ENCODE measurements at places on chromosomes 6 and 20.
A peak's percentile ranks its signal among the peaks of the same experiment; 100 is the strongest.

DNA sequence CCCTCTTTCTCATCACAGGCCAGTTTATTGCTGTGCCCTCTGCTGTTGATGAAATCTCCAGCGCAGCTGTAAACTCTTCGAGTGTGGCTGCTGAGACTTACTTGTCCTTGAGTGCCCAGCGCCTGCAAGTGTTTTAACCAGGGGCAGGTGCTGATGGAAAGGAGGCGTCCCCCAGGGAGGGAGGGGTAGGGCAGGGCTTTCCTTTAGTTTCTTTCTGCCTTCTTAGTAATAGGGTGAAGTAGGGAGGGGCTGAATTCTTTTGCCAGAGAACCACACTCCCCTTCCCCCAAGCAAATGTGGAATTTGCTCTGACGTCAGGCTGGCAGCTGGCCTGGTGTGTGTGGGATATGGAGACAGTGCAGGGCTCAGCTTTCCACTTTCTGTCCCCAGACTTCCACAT is 61.2 kb downstream of the IGF2R start:
- DNase-seq = peak; percentile 94

DNA sequence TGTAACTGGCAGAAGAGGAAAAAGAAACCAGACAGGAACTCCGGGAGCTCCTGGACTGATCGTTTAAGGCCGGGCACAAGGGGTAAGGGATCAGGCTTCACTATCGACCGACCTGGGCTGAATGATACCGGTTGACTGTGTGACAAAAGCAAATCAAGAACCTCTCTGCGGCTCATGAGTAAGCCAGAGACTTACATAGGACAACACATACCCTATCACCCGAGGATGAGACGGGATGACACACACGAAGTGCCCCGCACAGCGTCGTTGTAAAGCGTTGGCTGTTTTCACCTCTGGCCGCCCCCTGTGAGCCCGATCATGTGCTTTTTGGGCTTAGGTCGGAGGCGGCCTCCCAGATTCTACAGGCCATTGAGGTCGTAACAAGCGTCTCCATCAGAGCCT is 695 bp upstream of the TGIF2 start:
- DNase-seq = no peak

GRCh38 chr20:41379551-41379950 is 12.9 kb upstream of the EMILIN3 start:
- DNase-seq = no peak

DNA sequence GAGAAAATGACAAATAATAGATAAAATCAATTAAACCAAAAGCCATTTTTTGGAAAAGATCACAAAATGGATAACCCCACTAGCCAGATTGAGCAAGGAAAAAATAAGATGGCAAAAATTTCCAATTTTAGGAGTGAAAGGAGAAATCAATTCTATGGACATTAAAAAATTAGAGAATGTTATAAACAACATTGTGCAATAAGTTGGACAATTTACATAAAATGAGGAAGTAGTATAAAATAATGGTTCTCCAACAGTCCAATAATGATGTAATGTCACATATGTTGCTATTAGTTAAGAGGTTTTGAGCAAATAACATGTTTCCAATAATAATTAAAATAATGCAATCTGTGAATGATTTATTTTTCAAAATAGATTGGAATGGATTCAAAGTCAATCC is 3.1 kb upstream of the SNAP91 start:
- no peak for DNase-seq

DNA sequence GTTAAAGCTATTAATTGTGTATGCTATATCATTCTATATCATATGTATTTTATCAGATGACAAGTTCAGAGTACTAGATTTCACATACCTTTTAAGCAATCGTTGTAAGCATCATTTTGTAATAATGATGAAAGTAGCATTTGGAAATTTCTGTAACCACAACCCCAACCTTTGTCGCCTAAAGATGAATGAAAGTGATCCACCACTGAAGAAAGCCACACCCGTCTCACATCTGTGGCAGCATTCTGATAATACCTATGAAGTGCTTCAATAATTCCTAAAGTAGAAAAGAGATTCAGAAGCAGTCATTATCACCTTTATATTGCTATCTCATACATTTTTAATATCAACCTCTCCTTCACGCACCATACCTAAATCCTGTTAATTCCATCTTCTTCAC is 16.6 kb downstream of the ZUP1 start:
- DNase-seq = no peak

DNA sequence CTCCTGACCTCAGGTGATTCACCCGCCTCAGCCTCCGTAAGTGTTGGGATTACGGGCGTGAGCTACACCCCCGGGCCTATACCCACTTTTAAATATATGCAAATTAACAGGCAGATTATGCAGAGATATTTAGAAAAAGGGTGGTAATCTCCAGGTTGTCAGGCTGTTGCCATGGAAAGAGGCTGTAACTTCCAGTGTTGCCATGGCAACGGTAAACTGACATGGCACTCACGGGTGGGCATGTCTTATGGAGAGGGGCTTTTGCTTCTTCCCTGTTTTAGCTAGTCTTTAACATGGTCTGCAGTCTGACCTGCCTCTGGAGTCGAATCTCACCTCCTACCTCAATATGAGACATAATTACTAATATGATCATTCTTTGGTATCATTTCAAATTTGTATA is 44.9 kb downstream of the ZNF334 start:
- no peak for DNase-seq

DNA sequence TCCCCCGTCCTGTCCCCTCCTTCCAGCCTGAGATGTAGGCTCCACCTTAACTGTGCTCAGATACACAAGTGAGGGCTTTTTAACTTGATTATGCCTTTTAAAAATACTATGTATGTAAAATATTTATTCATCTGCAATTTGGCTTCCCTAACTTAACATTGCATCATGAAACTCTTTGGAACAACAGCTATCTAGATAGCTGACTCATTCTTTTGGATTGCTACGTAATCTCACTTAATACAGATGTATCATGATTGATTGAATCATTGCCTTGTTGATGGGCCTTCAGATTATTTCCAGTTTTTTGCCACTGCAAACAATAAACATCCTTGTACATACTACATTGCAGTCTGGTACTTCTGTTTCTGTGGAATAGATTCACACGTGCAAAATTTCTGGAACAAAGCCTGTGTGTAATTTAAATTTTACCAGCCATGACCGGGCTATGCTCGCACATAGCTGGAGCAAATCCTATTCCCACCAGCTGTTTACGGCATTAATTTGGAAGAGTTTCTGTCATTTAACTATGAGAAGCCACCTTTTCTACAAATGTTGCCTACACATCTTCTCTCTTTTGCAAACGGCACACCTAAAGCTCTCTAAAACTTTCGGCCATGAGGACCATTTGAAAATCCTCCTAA is 6.5 kb downstream of the PRND start:
- DNase-seq = no peak

DNA sequence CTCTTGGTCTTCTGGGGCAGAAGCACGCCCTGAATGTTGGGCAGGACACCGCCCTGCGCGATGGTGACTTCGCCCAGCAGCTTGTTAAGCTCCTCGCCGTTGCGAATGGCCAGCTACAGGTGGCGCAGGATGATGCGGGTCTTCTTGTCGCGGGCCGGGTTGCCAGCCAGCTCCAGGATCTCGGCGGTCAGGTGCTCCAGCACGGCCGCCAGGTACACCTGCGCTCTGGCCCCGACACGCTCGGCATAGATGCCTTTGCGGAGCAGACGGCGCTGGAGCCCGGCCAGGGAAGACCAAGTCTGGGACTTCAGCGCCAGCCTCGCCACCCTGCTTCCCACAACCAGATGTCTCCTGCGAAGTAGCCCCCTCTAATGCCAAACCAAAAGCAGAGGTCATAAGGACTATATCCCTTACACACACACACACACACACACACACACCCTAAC is 8.0 kb upstream of the SLC17A3 start:
- DNase-seq = peak; percentile 79

DNA sequence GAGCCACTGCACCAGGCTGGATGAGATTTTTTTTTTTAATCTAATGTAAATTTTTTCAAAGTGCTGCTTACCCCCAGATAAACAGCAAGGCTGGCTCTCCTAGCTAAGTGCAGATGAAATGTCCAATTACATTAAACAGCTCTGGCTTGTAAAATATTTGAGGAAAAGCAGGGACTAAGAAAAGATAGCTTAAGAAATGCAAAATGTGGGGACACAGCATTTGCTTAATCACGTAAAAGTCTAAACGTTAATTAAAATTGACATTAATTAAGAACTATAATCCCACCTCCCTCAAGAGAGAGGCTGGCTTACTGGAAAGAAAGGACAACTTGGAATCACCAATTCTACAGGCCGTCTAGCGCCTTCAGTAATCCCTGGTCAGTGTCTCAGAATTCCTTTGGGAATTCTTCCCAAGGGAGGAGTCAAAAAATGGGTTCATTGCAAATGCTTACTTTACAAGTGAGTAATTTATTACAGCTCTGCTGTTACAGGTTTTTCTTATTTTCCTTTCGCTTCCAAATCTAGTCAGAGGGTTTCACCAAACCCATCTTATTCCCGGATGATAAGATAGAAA is 13.6 kb upstream of the MARCKS start:
- no peak for DNase-seq

DNA sequence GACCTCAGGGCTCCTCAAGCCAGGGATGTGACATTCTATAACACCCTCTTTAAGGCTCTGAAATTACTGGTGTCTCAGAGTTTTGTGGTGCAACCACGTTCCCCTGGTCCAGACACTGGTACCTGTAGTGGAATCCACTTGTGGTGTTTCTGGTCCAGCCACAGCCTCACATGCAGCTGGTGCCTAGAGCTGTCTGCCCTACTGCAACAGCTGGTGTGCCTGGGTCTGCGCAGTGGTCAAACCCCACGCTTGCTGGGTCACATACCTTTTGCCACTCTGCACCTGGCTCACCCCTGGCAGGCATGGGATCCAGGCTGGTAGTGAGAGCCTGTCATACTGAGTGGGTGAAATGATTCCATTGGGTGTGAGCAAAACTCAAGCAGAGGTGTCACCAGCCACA is 1230.2 kb upstream of the EYS start:
- no peak for DNase-seq

DNA sequence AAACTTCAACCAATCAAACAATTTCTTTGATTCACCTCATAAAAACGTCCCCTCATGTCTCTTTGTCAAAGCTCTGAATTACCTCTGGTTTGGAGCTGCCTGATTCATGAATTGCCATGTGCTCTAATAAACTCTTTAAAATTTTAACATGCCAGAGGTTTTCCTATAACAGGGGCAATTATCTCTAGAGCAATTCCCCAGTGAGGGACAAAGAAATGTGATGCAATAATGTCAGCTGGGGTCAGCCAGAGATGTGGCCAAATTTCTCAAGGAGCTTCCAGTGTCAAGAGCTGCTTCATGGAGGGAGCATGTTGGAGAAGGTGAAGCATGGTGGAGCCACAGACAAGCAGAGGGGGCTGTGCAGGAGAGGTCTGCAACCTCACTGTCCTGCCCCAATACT is 38.7 kb upstream of the RFPL4B start:
- no peak for DNase-seq

GRCh38 chr6:137417396-137417795 is 76.8 kb downstream of the OLIG3 start:
- no peak for DNase-seq
